ENCODE measurements at places on chromosomes 3 and 15.

- peak; percentile 42 for DNase-seq
These were observed at the start of gene BDH1 for GRCh38 chr3:197555281-197556261. Gene BDH1 (minus strand): TSS chr3:197555968. CDS start chr3:197546443, 9,525 bp downstream.

GRCh38 chr3:105459566-105460290 lies 93.0 kb downstream of the ALCAM start:
- DNase-seq: no peak

- DNase-seq: no peak
These were observed 220.6 kb upstream of the LYSMD4 start for GRCh38 chr15:99953886-99954285.

DNA sequence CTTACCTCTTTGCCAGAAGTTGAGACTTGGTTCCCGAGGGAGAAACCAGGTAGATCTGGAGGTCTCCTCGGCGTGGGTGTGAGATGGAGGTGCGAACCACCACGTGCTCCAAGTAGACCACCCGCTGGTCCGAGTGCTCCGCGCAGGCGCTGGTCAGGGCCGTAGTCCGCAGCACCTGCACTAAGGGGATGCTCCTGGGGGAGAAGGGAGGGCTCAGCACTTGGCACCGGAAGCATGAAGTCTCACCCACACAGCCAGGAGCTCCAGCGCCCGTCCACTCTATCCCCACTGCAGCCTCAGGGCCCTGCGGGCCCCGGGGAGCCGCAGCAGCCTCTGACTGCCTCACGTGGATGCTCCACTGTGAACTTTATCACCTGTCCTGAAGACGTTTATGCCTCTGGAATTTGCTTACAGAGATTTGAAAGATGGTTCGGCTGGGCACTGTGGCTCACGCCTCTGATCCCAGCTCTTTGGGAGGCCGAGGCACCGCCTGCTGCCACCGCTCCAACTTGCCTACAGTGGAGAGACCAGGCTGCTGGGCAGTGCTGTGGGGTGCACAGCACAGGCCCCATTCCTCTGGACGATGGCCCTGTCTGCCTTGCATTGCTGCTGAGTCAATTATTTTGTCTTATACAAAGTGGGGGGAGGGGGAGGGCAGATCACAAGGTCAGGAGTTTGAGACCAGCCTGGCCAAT lies 75.4 kb upstream of the SNRPA1 start:
- DNase-seq: no peak

DNA sequence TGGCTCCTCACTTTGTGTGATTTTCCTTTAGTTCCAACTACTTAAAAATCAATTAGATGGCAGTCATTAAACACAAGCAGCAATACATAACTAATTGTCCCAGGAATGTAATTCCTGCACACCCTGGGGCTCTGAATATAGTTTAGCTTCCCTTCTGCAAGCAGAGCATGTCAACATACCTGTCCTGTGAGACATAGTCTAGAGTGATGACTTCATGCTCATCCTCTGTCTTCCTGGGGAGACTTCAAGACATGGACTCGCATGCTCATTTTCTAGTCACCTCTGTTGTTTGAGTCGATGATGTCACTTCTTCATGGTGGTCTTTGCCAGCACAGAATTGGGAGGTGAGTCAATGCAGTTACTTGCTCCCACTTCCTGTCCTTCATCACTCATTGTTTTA lies 15.7 kb downstream of the C3orf52 start:
- no peak for DNase-seq

- DNase-seq: no peak
These were observed 573.3 kb downstream of the MCTP2 start for GRCh38 chr15:94804613-94805012.

GRCh38 chr3:72411843-72412242 lies 436.4 kb downstream of the SHQ1 start:
- DNase-seq: no peak

GRCh38 chr3:122930063-122930997 lies 97.2 kb downstream of the SEMA5B start:
- no peak for DNase-seq

DNA sequence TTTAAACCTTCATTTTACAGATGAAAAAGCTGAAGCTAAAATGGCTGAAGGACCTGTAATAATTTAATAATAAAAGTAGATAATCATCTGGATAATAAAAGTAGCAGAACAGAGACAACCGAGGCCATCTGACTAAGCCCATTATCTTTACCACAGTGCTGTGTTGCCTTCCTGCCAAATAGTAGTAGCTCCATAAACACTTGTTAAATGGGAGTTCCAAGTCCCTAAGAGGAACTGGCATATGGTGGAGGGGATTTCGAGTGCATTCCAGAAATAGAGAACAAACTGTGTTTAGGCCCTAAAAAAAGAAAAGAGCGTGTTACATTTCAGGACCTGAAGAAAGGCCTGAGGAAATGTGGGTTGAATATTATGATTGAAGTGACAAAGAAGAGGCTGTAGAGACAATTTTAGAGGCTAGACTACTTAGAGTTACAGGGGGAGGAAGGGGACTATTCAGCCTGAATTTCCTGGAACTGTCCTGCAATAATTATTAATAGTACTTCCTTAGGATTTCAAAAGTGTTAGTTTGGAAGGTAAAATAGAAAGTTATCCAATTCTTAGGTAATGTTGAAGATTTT lies 424.3 kb downstream of the ROBO2 start:
- no peak for DNase-seq

- no peak for DNase-seq
These were observed 13.4 kb downstream of the RIOX2 start for GRCh38 chr3:97958796-97959195.

- no peak for DNase-seq
These were observed 61.1 kb upstream of the TMCO5A start for GRCh38 chr15:37873336-37873735.

- no peak for DNase-seq
These were observed 8.9 kb upstream of the HAPLN3 start for GRCh38 chr15:88904257-88904623.

DNA sequence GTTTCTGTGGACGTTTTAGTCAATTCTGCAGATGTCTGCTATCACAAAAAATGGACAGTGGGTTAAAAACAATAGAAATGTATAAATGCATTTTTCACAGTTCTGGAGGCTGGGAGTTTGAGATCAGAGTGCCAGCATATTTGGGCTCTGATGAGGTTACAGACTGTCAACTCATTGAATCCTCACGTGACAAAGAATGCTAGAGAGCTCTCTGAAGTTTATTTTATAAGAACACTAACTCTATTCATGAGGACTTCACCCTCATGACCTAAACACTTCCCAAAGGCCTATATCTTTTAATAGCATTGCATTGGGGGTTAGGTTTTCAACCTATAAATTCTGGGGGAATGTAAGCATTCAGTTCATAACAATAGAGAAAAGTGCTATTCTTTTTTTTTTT lies 182.6 kb upstream of the SLITRK3 start:
- DNase-seq: no peak

DNA sequence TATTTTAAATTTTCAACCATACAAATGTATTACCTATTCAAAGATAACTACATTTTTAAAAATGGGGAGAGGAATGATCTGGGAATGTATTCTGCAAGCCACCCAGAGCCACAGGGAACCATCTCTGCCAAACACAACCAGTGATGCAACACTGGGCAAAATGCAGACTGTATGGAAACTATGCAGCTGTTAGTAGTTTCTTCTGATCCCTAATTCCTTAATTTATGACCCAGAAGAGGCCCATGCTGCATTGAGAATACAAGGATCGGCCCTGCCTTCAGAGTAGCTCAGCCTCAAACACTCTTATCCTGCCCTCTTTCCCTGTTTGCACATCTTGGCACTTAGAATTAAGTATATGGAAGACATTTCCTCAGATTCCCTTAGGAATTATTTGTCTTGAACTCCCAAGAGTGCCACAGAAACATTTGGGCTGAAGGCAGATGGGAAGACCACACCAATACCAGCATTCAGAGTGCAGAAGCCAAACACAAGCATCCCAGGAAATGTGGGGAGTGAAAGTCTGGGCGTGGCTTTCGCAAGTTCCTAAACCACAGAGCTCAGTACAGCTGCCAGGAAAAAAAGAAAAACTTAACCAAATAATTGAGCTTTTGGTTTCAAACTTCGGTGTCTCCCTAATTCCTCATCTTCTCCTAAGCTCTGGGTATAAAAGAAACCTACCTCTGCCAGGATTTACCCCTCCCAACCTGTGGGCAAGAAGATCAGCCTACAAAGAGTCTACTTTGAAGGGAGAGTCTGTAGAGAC lies 5.3 kb downstream of the SNUPN start:
- DNase-seq: no peak

DNA sequence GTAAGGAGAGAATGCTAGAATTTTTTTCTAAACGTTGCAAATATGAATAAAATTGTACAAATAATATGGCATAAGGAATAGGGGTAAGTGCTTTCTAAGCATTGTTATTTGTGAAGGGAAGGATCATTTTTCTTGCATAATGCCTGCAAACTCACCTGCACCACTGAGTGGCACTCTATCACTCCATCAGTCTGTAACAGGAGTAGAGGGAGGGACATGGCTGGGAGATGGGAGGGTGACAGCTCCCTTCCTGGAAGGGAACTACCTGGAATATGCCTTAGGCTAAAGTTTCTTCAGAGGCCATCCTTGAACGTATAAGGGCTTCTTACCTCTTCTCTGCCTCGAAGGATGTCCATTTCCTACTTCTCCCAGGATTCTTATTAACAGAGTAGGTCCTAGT lies 3.0 kb downstream of the NAALADL2 start:
- no peak for DNase-seq

DNA sequence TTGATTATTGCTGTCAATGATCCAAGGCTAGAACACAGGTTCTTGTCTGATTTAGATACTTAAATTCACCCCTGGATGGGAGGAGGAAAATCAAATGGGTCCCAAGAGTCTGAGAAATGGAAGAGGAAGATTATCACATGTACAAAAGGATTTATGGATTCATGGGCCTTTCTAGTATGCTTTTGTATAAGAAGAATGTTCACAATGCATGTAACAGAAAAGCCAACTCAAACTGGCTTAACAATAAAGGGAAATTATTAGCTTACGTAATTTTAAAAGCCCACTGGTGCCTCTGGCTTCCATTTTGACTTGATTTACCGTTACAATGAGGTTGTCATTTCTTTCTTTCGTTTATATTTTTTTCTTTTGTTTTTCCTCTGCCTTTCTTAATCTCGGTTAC lies 782.5 kb upstream of the GRM7 start:
- DNase-seq: no peak

DNA sequence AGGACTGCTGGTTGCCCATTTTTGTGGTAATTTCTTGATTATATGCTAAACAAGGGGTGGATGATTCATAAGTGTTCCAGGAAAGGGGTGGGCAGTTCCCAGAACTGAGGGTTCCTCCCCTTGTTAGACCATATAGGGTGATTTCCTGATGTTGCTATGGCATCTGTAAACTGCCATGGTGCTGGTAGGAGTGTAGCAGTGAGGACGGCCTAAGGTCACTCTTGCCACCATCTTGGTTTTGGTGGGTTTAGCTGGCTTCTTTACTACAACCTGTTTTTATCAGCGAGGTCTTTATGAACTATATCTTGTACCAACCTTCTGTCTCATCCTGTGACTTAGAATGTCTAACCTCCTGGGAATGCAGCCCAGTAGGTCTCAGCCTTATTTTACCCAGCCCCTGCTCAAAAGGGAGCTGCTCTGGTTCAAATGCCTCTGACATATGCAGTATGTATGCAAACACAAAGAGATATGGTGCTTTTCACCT lies 46.2 kb downstream of the C3orf38 start:
- no peak for DNase-seq

DNA sequence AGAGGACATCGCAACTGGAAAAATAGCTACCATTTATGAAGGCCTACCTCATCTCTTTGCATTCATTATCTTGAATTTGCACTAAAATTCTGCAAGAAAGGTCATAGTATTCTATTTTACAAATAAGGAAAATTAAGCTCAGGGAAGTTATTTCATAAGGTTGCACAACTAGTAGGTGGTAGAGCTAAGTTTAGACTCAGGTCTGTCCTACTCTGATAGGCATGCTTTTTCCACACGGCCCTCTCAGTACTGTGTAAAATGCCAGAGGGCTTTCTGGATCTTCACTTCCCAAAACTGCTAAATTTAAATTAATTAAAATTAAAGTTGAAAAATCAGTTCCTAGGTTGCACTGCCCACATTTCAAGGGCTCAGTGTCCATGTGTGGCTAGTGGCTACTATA lies 18.3 kb downstream of the MAP2K1 start:
- no peak for DNase-seq

GRCh38 chr3:10437272-10437994 lies 68.0 kb downstream of the ATP2B2 start:
- peak; percentile 32 for DNase-seq

- no peak for DNase-seq
These were observed 371.3 kb downstream of the ERC2 start for GRCh38 chr3:56096999-56097398.

DNA sequence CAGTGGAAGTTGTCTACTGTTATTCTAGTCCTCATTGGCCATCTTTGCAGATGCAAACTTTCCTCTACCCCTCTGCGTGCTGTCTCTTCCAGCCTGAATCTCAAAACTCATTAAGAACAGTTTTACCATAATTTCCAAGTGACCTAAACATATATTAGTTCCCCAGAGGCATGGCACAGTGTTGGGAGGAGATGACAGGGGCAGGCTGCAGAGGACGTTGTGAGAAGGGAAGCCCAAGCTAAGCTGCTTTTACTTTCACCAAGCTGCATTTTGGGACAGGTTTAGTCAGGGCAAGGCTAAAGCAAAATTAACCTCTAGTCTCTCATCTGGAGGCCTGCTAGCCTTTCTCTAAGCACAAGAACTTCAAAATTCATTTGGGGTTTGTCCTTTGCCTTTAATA lies 318.6 kb upstream of the SATB1 start:
- DNase-seq: no peak

DNA sequence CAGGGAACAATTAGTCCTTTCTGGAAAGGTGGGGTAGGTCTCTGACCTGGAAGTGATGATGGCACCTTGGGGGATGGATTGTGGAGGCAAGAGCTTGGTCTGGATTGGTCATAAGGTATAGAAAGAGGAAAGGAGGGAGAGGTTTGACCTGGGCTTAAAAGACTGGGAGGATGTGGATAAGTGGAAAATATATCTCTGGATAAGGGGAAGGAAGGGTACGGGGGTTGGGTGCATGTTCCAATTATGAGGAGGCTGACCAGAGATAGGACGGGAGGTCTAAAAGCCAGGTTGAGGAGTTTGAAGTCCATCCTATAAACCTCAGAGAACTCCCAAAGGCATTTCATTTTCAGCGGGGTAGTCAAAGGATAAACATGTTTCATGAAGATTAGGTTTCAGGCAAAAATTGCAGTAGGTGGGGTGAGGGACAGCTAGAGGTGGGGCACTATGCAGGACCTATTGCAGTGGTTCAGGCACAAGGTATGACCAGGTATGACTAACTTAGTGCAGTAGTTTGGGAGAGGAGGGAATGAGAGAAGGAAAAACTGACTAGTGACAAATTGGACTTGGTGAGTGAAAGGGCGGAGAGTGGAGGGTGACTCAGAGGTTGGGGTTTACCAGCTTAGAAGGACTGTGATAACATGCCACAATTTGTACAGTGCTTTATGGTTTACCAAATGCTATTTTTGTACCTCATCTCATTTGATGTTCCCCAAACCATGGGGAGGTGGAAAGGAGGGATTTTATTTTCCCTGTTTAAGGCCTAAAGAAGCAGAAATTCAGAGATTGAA lies 10.7 kb downstream of the PDE8A start:
- DNase-seq: peak; percentile 12

DNA sequence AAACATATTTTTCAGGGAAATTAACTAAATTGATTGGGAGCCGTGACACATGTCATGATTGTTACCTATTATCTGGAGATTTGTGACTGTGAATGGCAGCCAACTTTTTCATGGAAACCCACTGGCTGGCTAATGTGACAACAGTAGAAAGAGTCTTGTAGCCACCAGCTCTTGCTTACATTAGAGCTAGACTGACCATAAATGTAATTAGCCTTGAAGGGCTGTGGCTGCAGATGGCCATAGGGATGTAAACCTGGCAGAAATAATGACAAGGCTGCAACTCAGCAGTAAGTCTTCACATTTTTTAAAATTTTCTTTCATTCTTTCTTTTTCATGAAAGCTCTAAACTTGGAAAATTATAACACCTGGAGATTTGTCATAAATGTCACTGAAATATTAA lies 168.2 kb upstream of the ROBO2 start:
- no peak for DNase-seq
